ENCODE measurements at places on chromosomes 2 and 18.

- no peak for DNase-seq
These were observed 74.8 kb upstream of the SMIM21 start for GRCh38 chr18:75502286-75502685.

DNA sequence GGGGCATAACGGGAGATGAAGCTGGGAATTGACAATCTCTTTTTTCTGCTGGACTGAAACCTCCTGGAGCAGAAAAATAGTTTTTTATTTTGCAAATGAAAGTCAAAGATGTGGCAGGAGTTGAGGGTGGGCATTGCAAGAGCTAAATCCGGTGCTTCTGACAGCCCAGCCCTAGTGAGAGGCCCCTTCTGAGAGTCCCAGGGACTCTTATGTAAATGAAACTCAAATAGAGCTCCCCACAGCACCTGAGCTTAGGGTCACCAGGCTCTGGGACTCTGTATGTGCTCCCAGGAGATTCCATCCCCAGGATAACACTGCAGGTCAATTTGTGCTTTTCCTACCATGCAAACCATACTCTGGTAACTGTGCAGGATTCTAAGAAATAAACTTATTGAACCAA, 192.8 kb downstream of the ANKRD30B start:
- DNase-seq: no peak

GRCh38 chr2:72142570-72143440, 4.9 kb downstream of the CYP26B1 start:
- DNase-seq: no peak

GRCh38 chr2:215664847-215665525, 229.1 kb upstream of the FN1 start:
- DNase-seq: peak; percentile 84
